ENCODE measurements at places on chromosomes 6 and 20.

GRCh38 chr20:48716086-48716485, 111.7 kb downstream of the PREX1 start:
- DNase-seq, result no peak

DNA sequence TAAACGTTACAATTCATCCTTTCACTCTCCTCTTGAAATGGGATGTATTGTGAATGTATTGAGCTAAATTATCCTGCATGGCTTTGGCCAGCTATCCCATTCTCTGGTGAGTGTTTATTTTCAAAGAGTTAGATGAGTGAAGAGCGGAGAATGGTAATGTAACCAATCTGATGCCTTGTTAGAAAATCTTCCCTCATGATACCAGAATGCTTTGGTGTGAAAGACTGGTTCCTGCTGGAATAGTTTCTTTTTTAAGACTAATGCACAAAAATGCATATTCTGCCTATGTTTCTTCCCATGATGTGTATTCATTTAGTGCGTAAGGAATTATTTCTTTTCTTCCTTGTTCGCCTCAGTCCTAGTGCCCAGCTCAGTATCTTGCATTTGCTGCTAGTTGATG, 506.7 kb downstream of the PRKN start:
- DNase-seq, result no peak

GRCh38 chr20:38453941-38454340, 18.7 kb upstream of the RALGAPB start:
- DNase-seq, result no peak

DNA sequence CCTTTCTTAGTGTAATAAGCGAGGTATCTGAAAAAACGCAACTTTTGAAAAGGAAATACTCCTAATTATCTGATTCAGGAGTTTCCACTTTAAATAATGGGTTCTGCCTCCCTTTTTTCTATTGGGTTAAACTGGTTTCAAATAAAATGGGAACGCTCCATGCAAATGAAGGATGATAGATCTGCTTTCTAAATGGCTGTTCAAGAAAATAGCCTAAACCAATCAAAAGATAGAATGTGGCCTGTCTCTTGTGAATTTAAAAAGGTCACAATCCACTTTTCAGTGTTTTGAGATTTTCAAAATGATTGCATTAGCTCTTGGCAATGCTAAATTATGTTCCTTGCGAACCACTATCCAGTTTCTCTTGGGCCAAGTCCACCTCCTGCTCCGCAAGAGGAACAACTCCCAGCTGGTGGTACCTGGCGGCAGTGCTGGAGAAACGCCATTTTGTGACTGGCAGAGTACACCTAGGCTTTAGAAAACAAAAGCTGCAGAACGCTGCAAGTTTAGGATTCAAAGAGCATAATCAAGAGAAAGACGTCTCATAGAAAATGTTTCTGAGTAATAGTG, 56.7 kb downstream of the TRIM38 start:
- DNase-seq, result no peak

- DNase-seq, result no peak
These were observed 43.1 kb upstream of the JAG1 start for GRCh38 chr20:10716855-10717254.

- no peak for DNase-seq
These were observed 881.1 kb downstream of the EPHA7 start for GRCh38 chr6:92538275-92538674.

GRCh38 chr6:127824061-127824460, 76.8 kb downstream of the THEMIS start:
- DNase-seq, result no peak

- DNase-seq, result no peak
These were observed 9.8 kb downstream of the RBCK1 start for GRCh38 chr20:417801-418342.

- DNase-seq, result no peak
These were observed 177.7 kb upstream of the SNX9 start for GRCh38 chr6:157645201-157645795.

Measured in fibroblast of the aortic adventitia (primary cell).